Osteoblast (primary cell): ENCODE measurements at places on chromosomes 3 and 15. TPM values are rescaled to one million over a fixed set of nuclear protein-coding genes. Genes with fewer than 3 reads are reported as not detected.

DNA sequence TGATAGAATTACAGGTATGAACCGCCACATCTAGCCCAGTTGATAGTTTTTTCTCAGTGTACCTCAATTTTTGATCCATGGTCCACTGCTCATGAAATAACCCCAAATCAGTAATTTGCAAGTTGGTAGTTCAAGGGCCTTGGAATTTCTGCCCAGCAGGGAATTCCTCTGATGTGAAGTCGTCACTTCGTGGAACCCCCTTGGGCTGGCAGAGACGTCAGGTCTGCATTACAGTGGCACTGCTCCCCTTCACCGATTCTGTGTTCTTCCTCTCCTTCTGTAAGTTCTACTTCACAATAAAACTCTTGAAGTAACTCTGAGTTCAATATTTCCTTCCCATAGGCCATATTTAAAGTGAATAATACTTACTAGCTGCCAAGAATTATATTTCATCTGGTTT lies 881.0 kb downstream of the OTOL1 start:
- no peak for DNase-seq

- no peak for DNase-seq
These were observed 83.1 kb downstream of the MYO5A start for GRCh38 chr15:52445553-52445952.

GRCh38 chr3:64445109-64445943 lies 220.1 kb upstream of the PRICKLE2 start:
- peak; percentile 93 for DNase-seq

The SH2D7 gene
- not detected in 2 replicates for total RNA-seq

The ZNF860 gene
- 0.59 and 0.72 TPM in 2 replicates for total RNA-seq
